ENCODE measurements at places on chromosomes 4 and X.

DNA sequence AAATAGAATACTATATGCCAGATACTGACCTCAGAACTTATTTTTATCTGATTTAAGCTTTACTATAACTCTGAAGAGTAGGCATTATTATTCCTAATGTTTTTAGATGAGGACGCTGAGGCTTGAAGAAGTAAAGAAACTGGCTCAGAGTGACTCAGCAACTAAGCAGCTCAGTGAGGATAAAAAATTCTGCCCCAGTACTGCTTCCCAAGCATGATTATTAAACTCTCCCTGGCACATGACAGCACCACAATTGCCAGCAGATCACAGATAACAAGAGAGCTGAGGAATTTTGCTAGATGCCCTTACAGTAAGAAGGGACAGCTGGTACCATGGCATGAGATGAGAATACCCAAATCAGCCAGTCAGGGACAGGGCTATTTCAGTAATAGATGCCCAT, 219.4 kb downstream of the NKX6-1 start:
- no peak for DNase-seq

- DNase-seq: no peak
Measured at GRCh38 chr4:80535551-80535950, 200.0 kb downstream of the CFAP299 start.

GRCh38 chrX:150236327-150236726, 126.8 kb upstream of the MAMLD1 start:
- no peak for DNase-seq

GRCh38 chrX:110003167-110004156, 548 bp downstream of the TMEM164 start:
- no peak for DNase-seq

DNA sequence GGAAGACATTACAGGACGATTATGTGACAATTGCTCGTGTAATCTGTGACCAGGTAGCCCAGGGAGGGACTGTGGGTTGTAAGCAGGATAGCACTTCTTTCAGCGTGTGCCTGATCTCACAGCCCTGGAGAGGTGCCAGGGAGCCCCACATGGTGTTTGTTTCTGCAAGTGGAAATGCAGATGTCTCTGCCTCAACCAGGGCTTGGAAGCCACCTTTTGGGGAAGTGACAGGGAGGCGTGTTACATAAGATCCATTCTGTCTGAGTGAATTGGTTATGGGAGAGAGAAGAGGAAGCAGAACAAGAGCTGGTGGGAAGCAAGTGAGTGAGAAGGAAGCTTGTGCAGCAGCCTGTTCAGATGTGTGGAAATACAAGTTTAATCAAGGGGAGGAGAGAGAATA, 104.5 kb upstream of the GATB start:
- DNase-seq: no peak

- no peak for DNase-seq
Measured at GRCh38 chr4:138401334-138401733, 159.2 kb upstream of the SLC7A11 start.

DNA sequence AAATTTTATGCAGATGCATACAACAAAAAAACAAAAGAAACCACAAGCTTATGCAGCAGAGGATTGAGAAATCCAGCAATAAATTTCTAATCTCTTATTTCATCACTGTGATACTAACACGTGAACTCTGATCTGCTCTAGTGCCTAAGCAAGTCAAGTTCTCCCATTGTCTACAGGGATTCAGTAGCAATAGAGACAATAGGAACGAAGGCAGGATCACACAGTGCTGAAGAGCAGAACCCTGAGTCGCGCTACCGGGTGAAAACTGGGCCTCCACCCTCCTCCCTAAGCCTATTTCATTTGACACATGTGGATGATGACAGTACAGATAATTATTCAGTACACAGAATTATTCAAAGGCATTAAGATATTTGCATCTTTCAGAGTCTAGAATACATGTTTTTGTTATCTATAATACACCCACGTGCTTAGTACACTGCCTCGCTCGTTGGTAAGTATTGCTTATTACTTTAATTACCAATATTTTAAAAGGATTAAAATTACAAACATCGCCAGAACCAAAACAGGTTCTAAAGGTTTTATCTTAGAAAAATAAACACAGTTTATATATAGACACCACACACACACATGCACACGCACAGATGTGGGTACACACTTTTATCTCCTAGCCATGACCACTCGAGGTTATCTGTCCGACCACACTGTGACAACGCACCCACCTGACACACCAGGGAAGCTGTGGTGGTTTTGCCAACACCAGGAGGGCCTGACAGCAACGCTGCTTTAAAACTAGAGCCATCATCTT, 60.1 kb downstream of the RFC1 start:
- DNase-seq: no peak

DNA sequence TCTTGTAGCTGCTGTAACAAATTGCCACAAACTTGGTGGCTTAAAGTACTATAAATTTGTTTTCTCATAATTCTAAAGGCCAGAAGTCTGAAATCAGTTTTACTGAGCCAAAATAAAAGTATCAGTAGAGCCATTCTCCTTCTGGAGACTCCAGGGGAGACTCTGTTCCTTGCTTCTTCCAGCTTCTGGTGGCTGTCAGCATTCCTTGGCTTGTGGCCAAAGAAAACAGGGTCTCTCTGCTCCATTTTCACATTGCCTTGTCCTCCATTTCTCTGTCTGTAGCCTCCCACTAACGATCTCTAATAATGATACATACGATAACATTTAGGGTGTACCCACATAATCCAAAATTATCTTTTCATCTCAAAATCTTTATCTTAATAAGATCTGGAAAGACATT, 200.4 kb downstream of the MAB21L2 start:
- no peak for DNase-seq

GRCh38 chr4:189162073-189162789, 778.4 kb upstream of the FRG1 start:
- DNase-seq: no peak

DNA sequence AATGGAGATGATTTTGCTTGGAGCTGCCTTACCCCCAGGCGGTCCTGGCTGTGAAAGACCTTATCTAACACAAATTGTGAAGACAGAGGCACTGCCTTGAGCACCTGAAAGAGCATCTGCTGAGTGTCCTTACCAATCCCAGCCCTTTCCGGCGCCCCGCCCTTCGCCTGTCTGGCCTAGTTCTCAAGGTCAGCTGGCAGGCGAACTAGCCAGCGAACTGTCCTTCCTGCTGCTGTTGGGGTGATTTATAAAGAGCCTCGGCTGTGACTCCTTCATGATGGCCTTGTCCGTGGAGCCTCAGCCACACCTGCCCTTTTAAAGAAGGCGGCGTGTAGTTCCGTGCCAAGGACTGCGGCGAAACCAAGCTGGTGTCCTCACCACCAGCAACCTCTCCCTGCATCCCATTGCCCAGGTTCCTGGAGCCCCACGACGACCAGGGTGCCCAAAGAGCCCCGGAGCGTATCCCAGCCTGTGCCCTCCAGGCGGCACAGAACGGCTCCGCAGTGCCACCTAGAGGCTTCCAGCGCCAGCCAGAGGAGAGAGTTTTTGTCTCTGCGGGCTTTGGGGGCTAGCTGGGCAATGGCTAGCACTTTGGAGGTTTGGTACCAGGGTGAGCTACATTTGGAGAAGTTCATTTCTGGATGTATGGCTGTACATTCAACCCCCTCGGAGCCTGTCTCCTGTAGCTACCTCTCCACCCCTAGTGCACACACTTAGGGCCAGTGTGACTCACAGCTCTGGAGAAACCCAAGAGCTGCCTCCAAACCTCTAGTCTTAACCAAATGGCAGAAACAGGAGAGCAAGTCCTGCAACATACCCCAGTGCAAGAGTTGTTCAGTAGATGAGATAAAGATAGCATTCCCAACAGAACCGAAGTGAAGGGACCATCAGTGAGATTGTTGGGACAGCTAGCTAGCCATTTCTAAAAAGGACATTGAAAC, 36.8 kb upstream of the VMA21 start:
- DNase-seq: no peak

GRCh38 chr4:84063619-84064018, 435.5 kb downstream of the NKX6-1 start:
- DNase-seq: no peak

DNA sequence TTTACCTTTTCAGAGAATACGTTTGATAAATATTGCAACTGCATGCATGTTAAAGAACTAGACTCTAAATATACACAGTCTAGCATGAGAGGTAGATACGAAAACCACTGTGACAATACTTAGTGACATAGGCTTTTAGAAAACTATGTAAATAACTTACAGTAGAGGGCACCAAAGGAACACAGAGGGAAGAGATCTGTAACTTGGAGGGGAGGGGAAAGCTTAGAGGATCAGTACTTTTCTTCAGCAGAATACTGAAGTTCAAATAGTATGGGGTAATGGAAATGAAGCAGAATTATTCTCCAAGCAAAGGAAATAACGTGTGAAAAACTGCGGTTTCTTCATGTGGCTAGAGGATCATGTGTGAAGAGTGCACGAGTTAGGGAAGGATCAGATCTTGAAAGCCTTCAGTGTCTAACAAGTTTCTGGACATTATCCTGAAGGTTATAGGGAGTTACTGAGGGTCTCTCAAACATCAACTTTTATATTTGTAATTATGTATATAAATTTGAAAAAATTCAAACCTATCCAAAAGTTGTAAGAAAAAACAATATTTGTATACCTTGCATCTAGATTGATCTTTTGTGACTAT, 264.3 kb downstream of the NPFFR2 start:
- no peak for DNase-seq

- no peak for DNase-seq
Measured at GRCh38 chrX:32448320-32448719, 763.0 kb downstream of the DMD start.

Data from activated T-helper 1 cell treated with anti-CD3 and anti-CD28 coated beads, Interleukin-2, amount 50 U/mL, for 16 hours (primary cell).